Activated T-helper 2 cell treated with anti-CD3 and anti-CD28 coated beads, Interferon-gamma antibody, Interleukin-2, Interleukin-4, amounts not matched to agents 10 μg/mL and 5 μg/mL and 100 μg/mL, durations not matched to agents 14 hours and 24 hours and 36 hours (primary cell): ENCODE measurements at places on chromosomes 16 and 17. TPM values are rescaled to one million over a fixed set of nuclear protein-coding genes. Genes with fewer than 3 reads are reported as not detected.

DNA sequence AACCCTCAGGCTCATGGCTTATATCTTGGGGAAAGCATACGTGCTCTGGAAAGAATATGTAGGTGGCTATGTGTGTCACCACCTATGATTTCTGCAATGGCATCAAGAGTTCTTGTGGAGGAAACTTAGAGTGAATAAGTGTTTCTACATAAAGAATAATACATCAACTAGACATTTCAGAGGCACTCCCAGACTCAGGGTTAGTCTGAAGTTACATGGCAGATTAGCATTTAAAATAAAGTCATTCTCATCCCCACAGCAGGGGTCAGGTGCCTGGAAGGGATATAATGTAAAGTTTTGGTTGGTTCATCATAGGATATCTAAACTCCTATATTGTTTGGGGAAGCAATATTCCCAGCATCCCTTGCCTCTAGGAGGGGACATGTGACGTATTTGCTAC, 182.1 kb downstream of the PCTP start:
- H3K27ac ChIP-seq, result no peak overlapping the region
- no peak for DNase-seq
- H3K27me3 ChIP-seq, result peaks cover 1% of the 10 kb centered on the region
- H3K4me3 ChIP-seq, result no peak overlapping the region

GRCh38 chr16:48511071-48511540, 98.9 kb downstream of the N4BP1 start:
- no peaks in the 10 kb centered on the region for H3K4me1 ChIP-seq
- H3K36me3 ChIP-seq, result no peaks in the 10 kb centered on the region
- no peak overlapping the region for H3K27ac ChIP-seq
- H3K4me3 ChIP-seq, result no peak overlapping the region
- peaks cover 5% of the 10 kb centered on the region for H3K27me3 ChIP-seq

DNA sequence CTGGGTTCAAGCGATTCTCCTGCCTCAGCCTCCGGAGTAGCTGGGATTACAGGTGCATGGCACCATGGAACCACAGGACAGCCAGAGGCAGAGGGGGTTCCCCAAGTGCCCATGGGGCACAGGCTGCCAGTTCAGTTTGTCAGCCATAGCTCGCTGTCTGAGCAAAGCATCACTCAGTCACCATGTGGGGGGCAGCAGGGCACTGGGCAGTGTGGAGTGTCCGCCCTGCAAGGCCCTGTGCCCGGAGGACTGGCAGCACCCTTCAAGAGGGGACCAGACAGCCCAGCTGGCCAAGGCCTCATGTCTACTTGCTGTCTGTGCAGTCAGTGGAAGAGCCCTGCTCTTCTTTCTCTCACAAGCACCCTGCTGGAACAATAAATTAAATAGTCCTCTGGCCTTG, 6.4 kb downstream of the ALYREF start:
- H3K4me1 ChIP-seq, result peaks cover 16% of the 10 kb centered on the region
- H3K4me3 ChIP-seq, result no peak overlapping the region

The KRT28 gene
- not detected in 2 replicates for total RNA-seq

DNA sequence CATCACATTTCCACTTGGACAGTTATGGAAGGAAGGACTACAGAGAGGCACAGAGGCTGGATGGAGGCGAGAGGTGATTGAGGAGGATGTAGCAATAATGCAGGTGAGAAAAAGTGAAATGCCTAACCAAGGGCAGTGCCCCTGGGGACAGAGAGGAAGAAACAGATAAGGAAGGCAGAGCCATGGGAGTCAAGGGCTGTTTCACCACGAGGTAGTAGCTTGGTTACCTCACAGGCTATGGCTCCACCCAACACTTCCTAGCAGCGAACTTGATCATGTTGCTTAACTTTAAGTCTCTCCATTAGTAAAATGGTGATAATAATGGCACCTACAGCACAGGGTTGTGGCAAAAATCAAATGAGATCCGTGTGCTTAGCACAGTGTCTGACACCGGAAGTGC, 83.9 kb downstream of the YPEL2 start:
- H3K36me3 ChIP-seq, result no peaks in the 10 kb centered on the region
- peaks cover 20% of the 10 kb centered on the region for H3K4me1 ChIP-seq
- DNase-seq, result no peak
- H3K27ac ChIP-seq, result no peak overlapping the region
- no peak overlapping the region for H3K4me3 ChIP-seq

GRCh38 chr16:73232555-73233328, 184.8 kb upstream of the ZFHX3 start:
- no peaks in the 10 kb centered on the region for H3K27me3 ChIP-seq
- H3K4me1 ChIP-seq, result no peaks in the 10 kb centered on the region
- H3K36me3 ChIP-seq, result no peaks in the 10 kb centered on the region
- H3K4me3 ChIP-seq, result no peak overlapping the region

GRCh38 chr17:42484304-42484703, 25.6 kb downstream of the ATP6V0A1 start:
- no peak overlapping the region for H3K4me3 ChIP-seq
- no peak overlapping the region for H3K27ac ChIP-seq
- H3K4me1 ChIP-seq, result peaks cover 17% of the 10 kb centered on the region
- peaks cover 25% of the 10 kb centered on the region for H3K36me3 ChIP-seq

GRCh38 chr17:67448449-67448848, 71.4 kb downstream of the PITPNC1 start:
- no peak overlapping the region for H3K27ac ChIP-seq
- H3K27me3 ChIP-seq, result no peaks in the 10 kb centered on the region
- H3K4me1 ChIP-seq, result peaks cover 45% of the 10 kb centered on the region
- no peak for DNase-seq
- H3K36me3 ChIP-seq, result peaks cover 3% of the 10 kb centered on the region

The DOC2A gene
- total RNA-seq, result 0.87 and 1.2 TPM in 2 replicates

The SLC22A31 gene
- total RNA-seq, result 0.71 and 1.1 TPM in 2 replicates

GRCh38 chr16:56781528-56781961, 51.6 kb downstream of the NUP93 start:
- H3K4me1 ChIP-seq, result peaks cover 43% of the 10 kb centered on the region
- H3K4me3 ChIP-seq, result no peak overlapping the region
- H3K27ac ChIP-seq, result no peak overlapping the region

GRCh38 chr16:15650698-15651171, 690 bp downstream of the NDE1 start:
- no peaks in the 10 kb centered on the region for H3K27me3 ChIP-seq
- H3K4me1 ChIP-seq, result peaks cover 16% of the 10 kb centered on the region
- DNase-seq, result peak; percentile 32
- H3K36me3 ChIP-seq, result peaks cover 21% of the 10 kb centered on the region

DNA sequence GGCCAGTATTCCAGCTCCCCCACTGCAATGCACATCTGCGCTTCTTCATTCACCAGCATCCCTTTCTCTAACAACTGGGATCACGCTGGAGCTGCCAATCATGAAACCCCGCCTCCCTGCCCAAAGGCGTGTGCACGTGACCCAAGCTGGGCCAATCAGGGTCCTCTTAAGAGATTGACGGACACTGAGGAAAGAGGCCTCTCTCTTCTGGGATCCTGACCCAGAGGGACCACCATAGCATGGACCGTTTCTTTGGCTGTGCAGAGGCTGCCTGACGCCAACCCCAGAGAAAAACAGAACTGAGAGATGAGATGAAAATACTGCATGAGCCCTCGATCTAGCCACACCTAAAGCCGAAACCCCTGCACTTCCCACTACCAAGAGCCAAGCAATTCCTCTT, 32.0 kb downstream of the COTL1 start:
- DNase-seq, result no peak
- peaks cover 23% of the 10 kb centered on the region for H3K4me1 ChIP-seq
- peaks cover 70% of the 10 kb centered on the region for H3K36me3 ChIP-seq
- no peaks in the 10 kb centered on the region for H3K27me3 ChIP-seq
- peak overlapping the region; percentile 20 for H3K27ac ChIP-seq

- peaks cover 13% of the 10 kb centered on the region for H3K27me3 ChIP-seq
- H3K4me3 ChIP-seq, result peak overlapping the region; percentile 1
- no peak overlapping the region for H3K27ac ChIP-seq
- no peak for DNase-seq
- no peaks in the 10 kb centered on the region for H3K36me3 ChIP-seq
Measured at GRCh38 chr17:969811-970355, 9.7 kb downstream of the NXN start.

DNA sequence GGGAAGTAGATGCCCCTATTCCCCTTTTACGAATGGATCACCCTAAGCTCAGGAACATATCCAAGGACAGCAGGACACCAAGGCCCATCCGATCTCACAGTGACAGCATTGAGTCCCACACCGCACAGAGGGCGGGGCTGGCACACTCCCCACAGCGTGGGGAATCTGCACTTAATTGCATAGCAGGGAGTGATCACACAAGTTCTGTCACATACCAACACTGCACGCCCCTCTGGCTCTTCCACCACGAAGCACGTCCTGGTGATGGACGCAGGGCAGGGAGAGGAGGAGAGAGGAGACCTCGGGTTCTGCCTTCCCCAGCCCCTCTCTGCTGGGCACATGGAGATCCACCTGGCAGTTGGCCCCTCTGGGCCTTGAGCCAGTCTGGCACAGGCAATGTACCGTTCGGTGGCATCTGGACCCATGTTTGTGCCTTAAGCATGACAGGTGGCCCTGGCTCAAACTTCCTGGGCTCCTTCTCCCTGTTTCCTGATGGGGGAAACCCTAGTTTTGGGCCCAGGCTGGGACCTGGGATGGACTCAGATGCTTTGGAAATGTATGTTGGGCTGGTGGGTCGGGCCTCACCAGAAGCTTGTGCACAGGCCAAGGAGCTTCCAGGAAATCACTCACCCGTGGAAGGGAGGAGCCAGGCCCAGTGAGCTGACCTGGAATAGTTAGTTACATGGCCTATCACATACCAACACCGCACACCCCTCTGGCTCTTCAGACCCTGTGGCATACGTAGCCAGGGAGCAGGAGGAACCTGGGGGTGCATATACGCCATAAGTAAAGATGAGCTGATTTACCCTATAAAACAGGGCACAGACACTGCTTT, 35.1 kb upstream of the CREBBP start:
- no peak for DNase-seq
- H3K4me3 ChIP-seq, result no peak overlapping the region
- no peaks in the 10 kb centered on the region for H3K27me3 ChIP-seq
- H3K36me3 ChIP-seq, result no peaks in the 10 kb centered on the region

DNA sequence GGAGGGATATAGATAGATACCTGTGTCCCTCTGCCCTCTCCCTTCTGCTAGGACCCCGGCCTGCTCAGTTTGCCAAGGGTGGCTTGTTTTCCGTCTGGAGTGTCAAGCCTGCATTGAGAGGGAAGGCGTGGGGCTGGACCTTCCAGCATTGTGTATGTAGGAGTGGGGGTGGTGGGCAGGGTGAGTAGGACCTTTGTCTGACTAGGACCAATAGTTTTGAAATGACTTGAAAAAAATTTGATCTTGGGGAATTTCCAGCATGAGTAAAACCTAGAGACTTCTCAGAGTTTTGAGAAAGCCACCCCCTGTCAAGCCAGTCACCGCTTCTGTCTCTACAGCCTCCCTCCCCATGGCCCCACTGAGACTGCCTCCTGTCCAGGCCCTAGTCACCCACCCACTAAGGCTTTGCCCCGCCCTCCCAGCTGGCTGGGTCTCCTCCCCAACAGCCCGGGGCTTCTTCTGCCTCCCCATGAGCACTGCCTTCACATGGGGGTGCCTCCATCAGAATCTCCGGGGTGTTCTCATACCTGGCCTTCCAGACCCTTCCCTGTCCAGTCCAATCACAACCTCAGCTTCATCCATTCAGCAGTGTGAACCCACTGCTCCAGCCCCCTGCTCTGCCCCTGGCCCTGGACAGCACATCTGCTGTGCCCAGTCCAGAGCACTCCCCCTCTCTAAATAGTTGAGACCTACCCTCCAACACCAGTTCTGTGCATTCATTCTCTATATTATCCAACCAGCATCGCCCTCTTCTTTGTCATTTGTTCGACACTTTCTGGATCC, 207.0 kb downstream of the MSI2 start:
- H3K36me3 ChIP-seq, result peaks cover 51% of the 10 kb centered on the region
- peaks cover 64% of the 10 kb centered on the region for H3K4me1 ChIP-seq
- DNase-seq, result peak; percentile 67
- no peaks in the 10 kb centered on the region for H3K27me3 ChIP-seq
- H3K4me3 ChIP-seq, result peak overlapping the region; percentile 53

DNA sequence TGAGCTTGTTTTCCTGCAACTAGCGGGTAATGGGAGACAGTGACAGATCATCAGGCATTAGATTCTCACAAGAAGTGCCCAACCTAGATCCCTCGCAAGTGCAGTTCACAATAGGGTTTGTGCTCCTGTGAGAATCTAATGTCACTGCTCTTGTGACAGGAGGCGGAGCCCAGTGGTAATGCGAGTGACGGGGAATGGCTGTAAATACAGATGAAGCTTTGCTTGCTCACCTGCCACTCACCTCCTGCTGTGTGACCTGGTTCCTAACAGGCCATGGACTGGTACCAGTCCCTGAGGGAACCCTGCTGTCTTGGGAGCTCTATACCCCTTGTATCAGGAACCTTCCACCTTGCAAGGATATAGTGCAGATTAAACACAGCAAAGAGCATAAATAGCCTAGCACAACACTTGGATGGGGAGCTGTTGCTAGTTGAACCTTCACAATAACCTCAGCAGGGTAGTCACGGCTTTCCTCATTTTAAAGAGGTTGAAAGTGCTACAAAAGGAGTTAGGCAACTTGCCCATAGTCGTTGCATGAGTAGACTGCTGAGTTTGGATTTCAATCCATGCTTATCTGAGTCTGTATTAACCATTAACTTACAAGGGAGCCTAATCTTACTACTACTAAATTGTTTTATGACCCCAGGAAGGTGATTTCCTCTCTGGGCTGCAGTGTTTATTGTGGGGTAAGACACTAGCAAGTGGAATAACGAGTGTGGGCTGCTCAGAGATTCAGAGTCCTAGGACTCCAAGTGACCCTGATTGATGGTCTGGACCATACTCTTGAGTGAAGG, 156.6 kb upstream of the ZFHX3 start:
- H3K27me3 ChIP-seq, result no peaks in the 10 kb centered on the region
- H3K27ac ChIP-seq, result no peak overlapping the region
- no peaks in the 10 kb centered on the region for H3K36me3 ChIP-seq
- no peaks in the 10 kb centered on the region for H3K4me1 ChIP-seq
- DNase-seq, result no peak

- no peak overlapping the region for H3K27ac ChIP-seq
- peaks cover 18% of the 10 kb centered on the region for H3K36me3 ChIP-seq
- H3K4me1 ChIP-seq, result no peaks in the 10 kb centered on the region
- H3K27me3 ChIP-seq, result peaks cover 6% of the 10 kb centered on the region
Measured at GRCh38 chr17:58303971-58304749, 23.4 kb upstream of the MPO start.

The TLCD2 gene
- 0.09 and 0.30 TPM in 2 replicates for total RNA-seq

DNA sequence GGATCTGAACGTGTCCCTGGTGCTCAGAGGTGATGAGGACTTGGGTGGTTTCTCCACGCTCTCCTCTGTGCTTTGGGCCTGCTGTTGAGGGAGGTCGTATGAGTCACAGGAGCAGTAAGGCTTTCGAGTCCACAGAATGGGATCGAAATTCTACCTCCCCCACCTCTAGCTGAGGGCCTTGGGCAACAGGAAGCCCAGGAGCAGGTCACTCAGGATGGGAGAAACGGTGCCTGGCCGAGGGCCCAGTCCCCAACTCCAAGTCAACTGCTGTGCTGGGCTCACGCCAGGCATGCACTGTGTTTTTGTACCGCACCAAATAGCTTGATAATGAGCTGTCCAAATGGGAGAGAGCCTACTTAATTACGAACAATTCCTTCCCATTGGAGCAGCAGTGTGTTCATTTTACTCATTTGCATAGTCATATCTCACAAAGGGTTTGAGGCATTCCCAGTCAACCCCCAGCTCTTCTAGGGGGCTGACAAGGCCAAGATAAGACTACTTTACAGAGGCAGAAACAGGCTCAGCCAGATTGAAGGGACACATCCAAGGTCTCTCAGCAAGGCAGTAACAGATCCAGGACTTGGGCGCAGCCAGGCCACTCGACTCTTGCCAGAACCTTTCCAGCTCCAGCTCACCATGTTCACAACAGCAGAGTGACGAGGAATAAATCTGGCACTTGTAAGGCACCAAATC, 53.6 kb downstream of the WNT3 start:
- H3K4me3 ChIP-seq, result no peak overlapping the region
- peaks cover 19% of the 10 kb centered on the region for H3K27me3 ChIP-seq
- H3K4me1 ChIP-seq, result peaks cover 2% of the 10 kb centered on the region
- DNase-seq, result no peak
- no peaks in the 10 kb centered on the region for H3K36me3 ChIP-seq
